ENCODE measurements at places on chromosomes 4 and X. TPM values are rescaled to one million over a fixed set of nuclear protein-coding genes. Genes with fewer than 3 reads are reported as not detected.

ADAMTS3 gene
- 0.33 TPM for total RNA-seq

SYN1 gene
- total RNA-seq = 4.0 TPM

GAGE2A gene
- total RNA-seq = not detected

MAGEB17 gene
- 0.52 TPM for total RNA-seq

PDZD11 gene
- 27.2 TPM for total RNA-seq

TBX22 gene
- not detected for total RNA-seq

NDP gene
- not detected for total RNA-seq

ZNF81 gene
- total RNA-seq = 6.9 TPM

Measured in body of pancreas (tissue), 4 donors.